ENCODE measurements at places on chromosomes 3 and 15. TPM values are rescaled to one million over a fixed set of nuclear protein-coding genes. Genes with fewer than 3 reads are reported as not detected.

Gene SIAH2
- total RNA-seq: 26.7 TPM

Gene GOLGA8K
- total RNA-seq: 0.30 TPM

Gene AHSG
- not detected for total RNA-seq

Gene GOLGA8S
- 0.10 TPM for total RNA-seq

Gene CLDN18
- not detected for total RNA-seq

Gene SLC9C1
- total RNA-seq: 0.89 TPM

Gene SAXO2
- 1.3 TPM for total RNA-seq

Gene DHX30
- 42.4 TPM for total RNA-seq

Gene RBPMS2
- 0.59 TPM for total RNA-seq

Gene NANOGP8
- 0.89 TPM for total RNA-seq

Gene C3orf20
- not detected for total RNA-seq

Gene CASR
- not detected for total RNA-seq

Gene TMOD2
- 10.2 TPM for total RNA-seq

Gene CELSR3
- 0.39 TPM for total RNA-seq

Gene GOLGA6B
- 0.10 TPM for total RNA-seq

Gene NR1I2
- 0.10 TPM for total RNA-seq

Gene SNTN
- not detected for total RNA-seq

Gene B3GALNT1
- 19.2 TPM for total RNA-seq

Gene TERC
- total RNA-seq: 69.1 TPM

Gene TLNRD1
- total RNA-seq: 4.5 TPM

Gene RBM5
- 247 TPM for total RNA-seq

Gene WNT5A
- total RNA-seq: 28.8 TPM
